ENCODE measurements at places on chromosomes 2 and 18. TPM values are rescaled to one million over a fixed set of nuclear protein-coding genes. Genes with fewer than 3 reads are reported as not detected.

Gene DHRS9
- total RNA-seq = 1.6 TPM

Gene SPIRE1
- total RNA-seq = 31.7 TPM

- no peak for DNase-seq
Observed at GRCh38 chr18:57404345-57404744, 30.8 kb upstream of the ONECUT2 start.

- DNase-seq = no peak
Observed at GRCh38 chr18:62365420-62365819, 40.3 kb downstream of the TNFRSF11A start.

- no peak for DNase-seq
Observed at GRCh38 chr2:205803500-205803899, 121.2 kb downstream of the NRP2 start.

DNA sequence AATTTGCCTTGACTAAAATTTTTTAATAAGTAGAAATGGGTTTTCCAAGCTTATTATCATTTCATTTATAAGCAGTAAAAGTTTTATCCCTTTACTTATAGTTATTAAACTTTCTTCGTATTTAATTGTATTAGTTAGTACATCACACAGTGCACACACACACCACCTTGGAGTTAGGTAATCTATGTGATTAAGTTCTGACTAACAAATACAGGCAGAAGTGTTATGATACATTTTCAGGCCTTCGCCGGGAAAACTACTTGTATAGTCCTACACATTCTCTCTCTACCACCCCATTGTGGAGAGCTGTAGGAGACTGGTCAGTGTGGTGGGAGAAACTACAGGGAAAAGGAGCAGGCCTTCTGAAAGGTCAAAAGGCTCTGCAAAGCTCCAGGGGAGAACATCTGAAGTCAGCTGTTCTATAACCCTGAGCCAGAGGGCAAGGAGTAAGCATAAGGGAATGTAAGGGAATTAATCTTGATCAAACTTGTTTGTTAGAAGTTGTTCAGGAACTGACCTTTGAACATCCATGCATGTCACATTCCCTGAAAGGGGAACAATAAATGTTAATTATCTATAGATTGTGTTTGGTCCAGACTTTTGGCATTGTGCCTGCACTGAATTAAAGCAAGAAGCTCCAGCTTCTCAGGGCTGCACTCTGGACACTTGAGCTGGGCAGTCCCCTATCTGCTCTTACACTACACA is 231.7 kb downstream of the FSIP2 start:
- no peak for DNase-seq

DNA sequence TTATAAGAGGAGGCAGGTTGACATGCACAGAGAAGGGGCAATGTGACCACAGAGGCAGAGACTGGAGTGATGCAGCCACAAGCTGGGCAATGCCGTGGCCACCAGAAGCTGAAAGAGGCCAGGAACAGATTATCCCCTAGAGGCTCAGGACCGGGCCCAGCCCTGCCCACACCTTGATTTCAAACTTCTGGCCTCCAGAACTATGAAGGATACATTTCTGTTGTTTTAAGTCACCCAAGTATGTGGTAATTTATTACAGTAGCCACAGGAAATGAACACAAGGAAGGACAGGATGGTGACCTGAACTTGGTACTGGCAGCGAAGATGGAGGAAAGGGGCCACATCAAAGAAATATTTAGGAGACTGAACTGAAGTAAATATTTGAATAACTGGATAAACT is 66.8 kb upstream of the RIOK3 start:
- DNase-seq = no peak
